ENCODE measurements at places on chromosomes 4 and X.

- no peak for DNase-seq
Observed at GRCh38 chrX:36501169-36501702, 506.9 kb upstream of the FAM47C start.

GRCh38 chr4:91298824-91299223, 1004.9 kb upstream of the GRID2 start:
- DNase-seq, result no peak

- DNase-seq, result no peak
Observed at GRCh38 chr4:82905205-82905604, 4.7 kb downstream of the THAP9 start.

DNA sequence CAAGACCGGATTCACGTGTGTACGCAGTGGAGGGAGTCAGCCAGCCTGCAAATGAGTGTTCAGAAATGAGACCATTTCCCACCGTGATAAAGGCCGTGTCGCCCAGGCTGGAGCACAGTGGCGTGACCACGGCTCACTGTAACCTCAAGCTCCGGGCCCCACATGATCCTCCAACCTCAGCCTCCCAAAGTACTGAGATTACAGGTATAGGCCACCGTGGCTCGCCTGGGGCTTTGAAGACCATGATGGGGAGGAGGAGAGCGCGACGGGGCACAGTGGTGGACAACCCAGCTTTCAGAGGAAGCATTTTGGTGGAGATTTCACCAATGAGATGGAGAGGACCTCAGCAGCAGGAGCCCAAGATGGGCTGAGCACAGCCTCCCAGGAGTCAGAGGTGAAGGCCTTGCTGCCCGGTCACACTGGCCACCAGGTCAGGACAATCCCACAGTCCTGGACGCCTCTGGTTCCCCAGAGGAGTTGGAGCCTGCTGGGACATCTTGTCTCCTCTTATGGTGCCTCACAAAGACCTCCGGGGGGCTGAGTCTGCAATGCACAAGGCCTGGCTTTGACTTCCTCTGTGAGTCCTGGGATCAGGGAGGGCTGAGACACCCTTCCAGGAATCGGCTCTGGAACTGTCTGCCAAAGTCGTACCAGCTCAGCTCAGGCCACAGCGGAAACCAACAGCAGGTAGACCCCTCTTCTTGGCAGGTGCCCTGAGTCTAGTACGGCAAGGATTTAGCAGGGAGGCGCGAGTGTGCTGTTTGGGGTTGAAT, 22.4 kb upstream of the MXD4 start:
- no peak for DNase-seq

DNA sequence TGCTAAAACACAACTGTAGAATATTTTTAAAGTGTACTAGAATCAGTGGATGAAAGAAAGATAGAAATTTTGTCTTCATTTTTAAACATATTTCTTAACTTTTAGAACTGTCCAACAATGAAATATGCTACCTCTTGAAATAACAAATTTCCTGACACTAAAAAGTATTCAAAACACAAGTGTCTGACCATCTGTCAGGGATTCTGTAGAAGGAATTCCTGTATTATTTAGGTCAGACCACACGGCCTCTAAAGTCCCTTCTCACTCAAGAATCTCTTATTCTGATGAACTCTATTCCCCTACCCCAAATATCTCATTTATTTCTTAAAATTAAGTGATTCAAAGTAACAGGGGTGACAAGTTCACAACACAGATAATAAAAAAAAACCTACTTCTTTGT, 99.1 kb downstream of the MAML3 start:
- no peak for DNase-seq

GRCh38 chrX:119970574-119970973, 27.0 kb upstream of the NKAP start:
- DNase-seq, result no peak

DNA sequence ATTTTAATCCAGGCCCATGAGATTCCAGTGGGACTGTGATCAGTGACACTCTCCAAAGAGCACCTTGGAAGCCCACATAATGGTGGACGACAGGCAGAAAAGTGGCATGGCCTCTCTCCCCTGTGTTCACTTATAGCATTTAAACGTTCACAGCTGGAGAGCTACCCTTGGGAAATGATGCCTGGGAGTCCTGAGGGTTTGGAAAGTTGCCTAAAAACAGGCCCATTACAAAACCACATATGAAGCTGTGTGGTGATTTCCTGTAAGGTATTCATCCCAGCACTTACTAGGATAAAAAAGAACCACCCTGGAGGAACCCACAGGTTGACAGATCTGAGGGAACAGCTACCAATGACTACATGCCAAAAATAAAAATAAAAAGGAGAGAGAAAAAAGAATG, 193.2 kb downstream of the RASL11B start:
- DNase-seq, result no peak

GRCh38 chr4:11741190-11741652, 312.5 kb upstream of the HS3ST1 start:
- no peak for DNase-seq

DNA sequence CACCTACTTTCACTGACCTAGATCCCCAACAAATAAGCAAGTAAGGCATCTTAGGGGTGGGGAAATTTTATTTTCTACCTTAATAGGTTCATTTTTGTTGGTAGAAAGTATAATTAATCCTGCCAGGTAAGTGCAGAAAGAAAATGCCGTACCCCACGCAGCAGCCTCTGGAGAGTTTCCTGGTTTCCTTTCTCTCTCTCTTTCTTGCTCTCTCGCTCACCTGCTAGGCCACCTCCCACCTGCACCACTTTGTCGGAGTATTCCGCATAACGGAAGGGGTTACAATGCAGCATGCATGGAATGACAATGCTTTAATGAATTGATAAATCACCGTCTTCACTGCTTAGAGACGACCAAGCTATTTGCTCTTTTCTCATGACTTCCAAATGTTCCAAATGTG, 101.0 kb downstream of the SCD5 start:
- no peak for DNase-seq

DNA sequence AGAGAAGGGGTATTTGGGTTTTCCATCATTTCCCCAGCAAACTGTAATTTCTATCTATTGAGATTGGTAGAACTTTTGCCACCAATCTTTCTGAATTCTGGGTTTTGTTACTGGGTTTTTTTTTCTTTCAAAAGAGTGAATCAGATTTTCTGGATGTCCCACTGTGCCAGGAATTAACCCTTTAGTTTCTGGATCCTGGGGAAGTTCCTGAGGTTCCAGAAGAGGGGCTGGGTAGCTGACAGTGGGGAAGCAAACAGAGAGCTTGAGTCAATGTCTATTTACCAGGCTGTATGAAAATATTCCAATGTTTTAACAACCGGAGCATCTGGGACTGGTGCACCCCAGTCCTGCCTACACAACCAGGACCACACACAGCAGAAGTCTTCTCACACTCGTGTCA, 25.8 kb upstream of the SOD3 start:
- DNase-seq, result no peak

- no peak for DNase-seq
Observed at GRCh38 chr4:38406243-38406642, 257.8 kb upstream of the KLF3 start.

- DNase-seq, result no peak
Observed at GRCh38 chr4:79872738-79873137, 200.3 kb downstream of the ANTXR2 start.

DNA sequence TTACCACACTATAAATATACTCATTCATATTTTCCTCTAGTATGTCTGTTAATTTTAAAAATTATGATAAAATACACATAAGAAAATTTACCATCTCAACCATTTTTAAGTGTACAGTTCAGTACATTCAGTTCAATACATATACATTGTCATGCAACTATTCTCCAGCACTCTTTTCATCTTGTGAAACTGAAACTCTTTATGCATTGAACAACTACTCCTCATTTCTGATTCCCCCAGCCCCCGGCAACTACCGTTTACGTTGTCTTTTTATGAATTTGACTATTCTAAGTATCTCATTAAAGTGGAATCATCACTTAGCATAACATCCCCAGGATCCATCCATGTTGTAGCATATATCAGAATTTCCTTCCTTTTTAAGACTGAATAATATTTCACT, 8.7 kb downstream of the SMARCAD1 start:
- DNase-seq, result no peak

- no peak for DNase-seq
Observed at GRCh38 chr4:7298619-7299009, 106.3 kb downstream of the SORCS2 start.

DNA sequence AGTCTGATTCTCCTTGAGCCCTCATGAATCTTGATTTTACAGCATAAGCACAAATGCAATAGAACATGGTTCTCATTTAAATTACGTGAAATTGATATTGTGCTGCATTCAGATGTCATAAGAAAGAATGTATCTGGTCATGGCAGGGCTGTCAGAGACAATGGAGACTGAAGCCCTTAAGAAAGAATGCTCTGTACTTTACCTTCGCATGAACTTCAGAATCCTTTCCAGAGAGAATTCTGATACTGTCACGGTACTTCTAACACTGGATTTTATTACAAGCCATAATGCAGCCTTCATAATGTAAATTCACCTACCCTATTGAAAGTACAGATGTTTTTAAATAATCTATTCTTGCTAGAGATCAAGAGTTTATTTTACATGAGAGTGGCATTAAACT, 677.9 kb upstream of the ADGRL3 start:
- no peak for DNase-seq

DNA sequence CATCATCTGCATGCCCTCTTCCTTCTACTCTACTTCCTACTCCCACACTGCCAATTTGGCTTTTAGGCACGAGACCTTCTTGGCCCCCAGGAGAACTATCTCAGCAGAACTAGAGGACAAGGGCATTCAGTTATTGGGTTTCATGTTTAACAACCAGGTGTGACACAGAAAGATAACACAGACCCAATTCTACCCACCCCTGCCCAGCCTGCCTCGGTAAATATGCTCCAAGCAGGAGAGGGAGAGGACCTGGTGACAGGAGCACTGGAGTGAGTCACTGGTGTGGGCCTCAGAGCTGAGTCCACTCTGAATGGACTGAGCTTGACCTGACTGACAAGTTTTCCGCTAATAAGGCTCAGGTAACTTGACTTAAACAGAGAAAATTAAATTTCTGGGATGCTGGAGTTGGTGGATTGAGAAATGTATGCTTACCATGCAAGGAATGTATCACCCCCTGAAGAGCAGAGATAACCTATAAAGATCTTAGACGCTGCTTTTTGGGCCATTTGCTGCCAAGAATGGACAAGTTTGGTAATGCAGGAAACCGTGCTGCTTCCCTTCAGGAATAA, 52.5 kb downstream of the CASP3 start:
- no peak for DNase-seq

DNA sequence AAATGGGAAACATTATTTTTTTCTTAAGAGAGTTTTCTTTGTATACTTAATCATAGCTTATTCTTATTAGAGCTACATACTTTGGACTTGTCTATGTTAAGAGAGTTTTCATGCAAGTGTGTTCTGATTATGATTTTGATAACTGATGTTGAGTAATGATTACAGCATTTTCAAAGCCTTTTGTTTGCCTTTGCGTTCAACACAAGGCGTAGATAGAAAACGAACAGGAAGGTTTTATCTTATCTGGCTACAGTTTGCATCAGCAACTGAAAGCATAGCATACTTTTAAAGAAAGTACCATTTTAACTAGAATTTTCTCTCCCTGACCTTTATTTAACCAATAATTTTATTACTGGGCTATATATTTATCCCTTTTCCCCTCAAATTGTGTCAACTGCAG, 51.6 kb upstream of the PDLIM5 start:
- DNase-seq, result no peak

GRCh38 chr4:169153481-169154087, 117.2 kb downstream of the SH3RF1 start:
- DNase-seq, result no peak

All from stimulated activated CD4-positive, alpha-beta T cell treated with anti-CD3 and anti-CD28 coated beads, Interleukin-1b, Interleukin-23, amount 100 ng/mL, for 1 hour (primary cell).